ENCODE measurements at places on chromosomes 13 and 19.

DNA sequence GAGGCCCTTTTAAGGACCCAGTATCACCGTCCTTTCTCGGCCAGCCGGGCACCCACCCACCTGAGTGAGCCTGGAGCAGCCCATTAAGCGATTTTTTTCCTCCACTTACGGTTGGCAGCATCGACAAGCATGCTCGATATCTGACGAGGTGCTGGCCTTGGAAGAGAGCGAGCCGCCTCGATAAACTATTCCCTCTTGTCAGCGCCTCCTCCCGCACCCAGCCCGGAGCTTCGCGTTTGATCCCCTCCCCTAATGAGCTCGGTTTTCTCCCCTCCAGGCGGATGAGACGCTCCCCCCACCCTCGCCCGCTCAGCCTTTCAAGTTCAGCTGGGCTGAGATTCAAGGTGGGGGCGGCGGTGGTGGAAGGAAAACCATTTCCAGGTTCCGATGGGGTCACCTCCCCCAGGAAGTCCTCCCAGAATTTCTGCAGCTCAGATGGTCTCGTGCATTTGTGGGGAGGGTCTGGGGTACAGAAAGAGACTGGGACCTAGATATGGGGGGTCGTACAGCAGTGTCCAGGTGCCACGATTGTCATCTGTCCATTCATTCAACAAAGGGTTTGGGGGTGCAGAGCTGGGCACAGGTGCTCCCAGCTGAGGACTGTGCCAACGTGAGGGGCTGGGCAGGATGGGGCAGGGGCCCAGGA lies 18.9 kb upstream of the ONECUT3 start:
- DNase-seq, result no peak

DNA sequence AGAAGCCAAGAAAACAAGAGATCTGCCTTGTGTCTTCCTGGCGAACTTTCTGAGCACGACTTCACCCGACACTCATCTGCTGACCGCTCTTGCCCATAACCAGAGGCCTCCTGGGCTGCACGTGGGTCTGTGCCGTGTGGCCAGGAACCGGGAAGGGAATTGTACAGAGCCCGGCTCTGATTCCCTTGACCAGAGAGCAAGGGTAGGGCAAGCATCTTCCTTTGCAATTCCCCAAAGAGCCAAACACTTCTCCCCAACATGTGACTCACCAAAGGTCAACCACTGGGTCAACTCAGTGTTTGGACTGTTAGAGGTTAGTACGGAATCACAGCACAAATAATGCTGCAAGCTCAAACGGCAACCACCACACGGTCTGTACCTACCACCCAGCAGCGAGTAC lies 48.9 kb downstream of the KLF2 start:
- no peak for DNase-seq

DNA sequence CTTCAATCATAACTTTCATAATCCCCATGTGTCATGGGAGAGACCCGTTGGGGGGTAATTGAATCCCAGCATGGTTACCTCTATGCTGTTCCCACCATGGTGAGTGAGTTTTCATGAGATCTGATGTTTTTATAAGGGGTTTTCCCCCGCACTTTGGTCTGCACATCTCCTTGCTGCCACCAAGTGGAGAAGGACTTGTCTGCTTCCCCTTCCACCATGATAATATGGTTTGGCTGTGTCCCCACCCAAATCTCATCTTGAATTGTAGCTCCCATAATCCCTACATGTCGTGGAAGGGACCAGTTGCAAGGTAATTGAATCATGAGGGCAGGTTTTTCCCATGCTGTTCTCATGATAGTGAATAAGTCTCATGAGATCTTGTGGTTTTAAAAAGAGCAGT lies 524.9 kb downstream of the SLITRK5 start:
- no peak for DNase-seq

- no peak for DNase-seq
Measured at GRCh38 chr19:4870025-4870700, 2.7 kb upstream of the PLIN3 start.

- DNase-seq, result no peak
Measured at GRCh38 chr19:55442372-55442961, 633 bp downstream of the SHISA7 start.

GRCh38 chr19:1407528-1408299 lies at the start of gene DAZAP1:
Gene DAZAP1, plus strand, starts transcription at chr19:1407586. Its CDS starts 188 bp downstream, at chr19:1407774.
- peak; percentile 45 for DNase-seq

- DNase-seq, result no peak
Measured at GRCh38 chr13:39554371-39554770, 48.6 kb downstream of the LHFPL6 start.

DNA sequence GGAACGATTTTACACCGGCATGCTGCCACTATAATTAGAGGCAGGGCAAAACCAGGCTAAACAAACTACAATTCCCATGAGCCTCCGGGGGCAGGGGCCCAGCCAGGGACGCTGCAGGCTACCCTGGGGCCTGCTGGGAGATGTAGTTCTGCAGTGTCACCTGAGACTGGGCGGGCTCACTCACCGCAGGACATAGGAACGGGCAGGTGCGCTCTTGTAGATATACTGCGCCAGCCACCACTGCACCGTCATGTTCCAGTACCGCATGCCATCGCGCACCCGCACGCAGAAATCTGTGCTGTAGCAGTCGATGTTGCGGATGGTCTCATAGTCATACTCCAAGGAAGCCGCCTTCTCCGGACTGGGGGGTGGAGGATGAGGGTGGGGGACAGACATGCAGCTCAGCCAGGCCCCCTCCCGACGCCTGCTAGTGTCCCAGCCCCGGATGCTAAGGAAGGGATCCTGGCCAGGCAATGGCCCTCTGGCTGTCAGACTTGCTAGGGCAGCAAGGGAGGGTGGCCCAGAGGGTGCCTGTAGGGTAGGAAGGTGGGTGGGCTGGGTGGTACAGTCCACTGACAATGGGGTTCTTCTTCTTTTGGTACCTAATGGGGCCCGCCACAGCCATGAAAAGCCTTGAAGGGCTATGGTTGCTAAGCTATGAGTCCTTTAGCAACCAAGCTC lies 5.8 kb upstream of the TMC4 start:
- DNase-seq, result peak; percentile 57

GRCh38 chr13:26509491-26509890 lies 48.0 kb upstream of the WASF3 start:
- no peak for DNase-seq

DNA sequence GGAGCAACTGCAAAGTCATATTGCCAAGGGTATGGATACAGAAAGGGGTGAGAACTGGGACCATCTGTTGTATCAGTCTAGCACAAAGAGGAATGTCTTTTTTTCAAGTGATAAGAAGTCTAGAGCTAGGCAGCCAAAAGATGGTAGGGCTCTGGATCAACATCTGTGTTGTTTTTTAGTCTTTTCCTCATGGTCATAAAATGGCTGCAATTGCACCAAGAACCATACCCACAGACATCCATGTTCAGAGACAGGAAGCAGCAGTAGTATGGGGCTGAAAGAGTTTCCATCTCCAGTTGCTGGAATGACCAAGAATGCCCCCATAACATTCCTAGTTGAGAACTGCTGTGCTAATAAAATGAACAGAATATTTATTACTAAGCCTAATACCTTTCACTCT lies 25.6 kb downstream of the KCNC3 start:
- no peak for DNase-seq

GRCh38 chr13:42649141-42649540 lies 75.2 kb downstream of the TNFSF11 start:
- no peak for DNase-seq

- no peak for DNase-seq
Measured at GRCh38 chr13:19153782-19154450, 27.7 kb downstream of the TUBA3C start.

- no peak for DNase-seq
Measured at GRCh38 chr13:19961924-19962323, 3.4 kb downstream of the ZMYM2 start.

DNA sequence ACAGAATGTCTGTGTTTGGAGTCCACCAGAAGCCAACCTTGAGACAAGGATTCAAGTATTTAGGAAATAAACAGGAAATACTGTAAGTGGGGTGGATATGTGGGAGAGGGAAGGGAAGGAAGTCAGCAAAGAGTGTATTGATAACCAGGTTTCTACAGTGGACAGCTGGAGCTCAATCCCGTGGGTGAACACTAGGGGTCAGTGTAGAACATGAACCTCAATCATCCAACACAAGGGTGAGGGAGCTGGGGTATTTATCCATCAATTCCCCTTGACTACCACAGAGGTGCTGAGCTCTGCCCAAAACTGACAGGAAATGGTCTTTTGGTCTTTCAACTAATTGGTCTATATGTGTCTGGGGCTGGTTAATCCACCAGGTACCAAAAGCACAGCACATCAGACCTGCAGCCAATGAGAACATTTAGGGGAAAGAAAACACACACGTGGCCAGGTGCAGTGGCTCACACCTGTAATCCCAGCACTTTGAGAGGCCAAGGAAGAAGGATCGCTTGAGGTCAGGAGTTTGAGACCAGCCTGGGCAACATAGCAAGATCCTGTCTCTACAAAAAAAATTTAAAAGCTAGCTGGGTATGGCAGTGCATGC lies 5.6 kb upstream of the SYDE1 start:
- peak; percentile 61 for DNase-seq

DNA sequence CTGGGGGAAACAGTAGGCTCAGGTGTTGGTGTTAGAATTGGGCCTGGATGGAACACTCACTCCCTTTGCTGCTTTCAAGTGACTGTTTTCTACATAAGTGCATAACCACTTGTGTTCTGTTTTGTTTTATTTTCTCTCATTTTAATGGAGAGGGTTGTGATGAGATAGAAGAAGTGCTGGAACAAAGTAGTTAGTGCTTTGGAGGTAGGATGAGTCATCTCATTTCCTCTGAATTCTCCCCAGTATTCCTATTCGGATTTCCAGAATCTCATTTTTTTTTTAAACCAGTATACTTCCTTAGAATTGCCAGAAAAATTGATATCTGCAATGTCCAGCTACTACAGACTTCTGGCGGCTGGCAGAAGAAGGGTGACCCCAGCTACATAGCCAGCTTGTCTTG lies 575.9 kb downstream of the MYO16 start:
- DNase-seq, result no peak

- DNase-seq, result no peak
Measured at GRCh38 chr13:81377921-81378320, 1037.0 kb upstream of the SPRY2 start.

- DNase-seq, result no peak
Measured at GRCh38 chr13:75550159-75550567, 572 bp downstream of the UCHL3 start.

DNA sequence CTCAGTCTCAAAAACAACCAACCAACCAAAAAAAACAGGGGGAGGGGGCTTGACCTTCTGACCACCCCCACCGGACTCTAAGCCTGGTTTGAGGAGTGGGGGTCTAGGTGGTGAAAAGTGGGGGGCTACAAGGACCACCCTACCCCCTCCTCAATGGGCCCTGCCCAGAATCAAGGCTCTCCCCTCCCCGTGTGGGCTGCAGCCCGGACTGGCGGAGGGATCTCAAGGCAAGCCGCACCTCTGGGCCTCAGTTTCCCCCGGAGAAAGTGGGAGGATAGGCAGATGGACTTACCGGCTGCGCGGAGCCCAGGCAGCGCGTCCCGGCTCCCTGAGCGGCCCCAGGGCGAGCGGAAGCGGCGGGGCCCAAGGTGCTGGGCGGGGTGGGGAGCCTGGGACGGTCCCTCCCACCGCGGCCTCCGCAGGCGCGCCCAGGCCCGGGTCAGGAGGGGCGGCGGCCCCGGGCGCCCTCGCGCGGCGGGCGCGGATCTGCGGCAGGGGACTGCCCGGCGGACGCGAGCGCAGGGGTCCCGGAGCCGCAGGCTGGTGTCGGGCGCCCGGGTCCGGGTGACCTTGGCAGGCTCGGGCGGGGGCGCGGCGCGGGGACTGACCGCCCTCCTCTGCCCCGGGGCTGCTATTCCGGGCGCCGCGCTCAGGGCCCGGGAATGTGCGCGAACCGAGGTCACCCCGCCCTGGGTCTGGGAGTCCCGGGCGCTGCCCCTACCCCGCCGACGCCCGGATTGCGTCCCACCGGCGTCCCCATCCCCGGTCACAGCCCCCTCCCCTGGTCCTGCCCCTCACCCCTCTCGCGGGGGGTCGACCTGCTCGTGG lies at the start of gene ADAMTSL5:
TSS of gene ADAMTSL5 (minus strand) at position 349 of the 828 bp plus-strand sequence. CDS start 2,076 bp downstream, outside the sequence.
- peak; percentile 67 for DNase-seq

- peak; percentile 65 for DNase-seq
Measured at GRCh38 chr13:32737111-32737571, 150.9 kb downstream of the PDS5B start.

- no peak for DNase-seq
Measured at GRCh38 chr13:40580566-40581276, 85.7 kb downstream of the FOXO1 start.

- DNase-seq, result no peak
Measured at GRCh38 chr13:109412283-109412901, 374.0 kb downstream of the IRS2 start.

DNA sequence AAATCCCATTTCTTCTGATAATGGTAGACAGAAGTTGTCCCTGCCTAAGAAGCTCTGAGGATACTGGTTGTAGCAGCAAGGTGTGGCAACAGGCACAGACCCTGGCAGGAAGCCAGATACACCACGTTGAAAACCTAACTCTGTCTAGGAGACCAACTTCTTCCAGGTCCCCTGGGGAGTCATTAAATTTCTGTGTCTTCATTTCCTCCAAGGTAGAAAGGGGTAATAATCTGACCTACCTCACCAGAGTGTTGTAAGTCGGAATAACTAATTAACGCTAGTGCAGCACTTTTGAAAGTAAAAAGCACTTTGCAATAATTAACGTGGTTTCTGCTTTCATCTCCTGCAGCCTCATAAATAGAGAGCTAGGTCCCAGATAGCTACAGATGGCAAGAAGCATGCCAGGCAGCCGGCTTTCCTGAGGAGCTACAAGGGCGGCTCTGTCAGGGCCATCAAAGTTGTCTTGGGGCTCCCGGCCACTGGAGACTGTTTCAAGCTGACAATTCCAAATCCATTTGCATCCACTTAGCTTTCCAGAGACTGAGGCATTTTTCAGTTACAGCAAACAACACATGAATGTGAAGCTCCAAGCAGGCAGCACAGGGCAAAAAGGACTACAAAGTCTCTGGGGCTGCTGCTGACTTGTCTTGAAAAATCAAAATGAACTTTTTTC lies 176.2 kb downstream of the FOXO1 start:
- DNase-seq, result peak; percentile 55

DNA sequence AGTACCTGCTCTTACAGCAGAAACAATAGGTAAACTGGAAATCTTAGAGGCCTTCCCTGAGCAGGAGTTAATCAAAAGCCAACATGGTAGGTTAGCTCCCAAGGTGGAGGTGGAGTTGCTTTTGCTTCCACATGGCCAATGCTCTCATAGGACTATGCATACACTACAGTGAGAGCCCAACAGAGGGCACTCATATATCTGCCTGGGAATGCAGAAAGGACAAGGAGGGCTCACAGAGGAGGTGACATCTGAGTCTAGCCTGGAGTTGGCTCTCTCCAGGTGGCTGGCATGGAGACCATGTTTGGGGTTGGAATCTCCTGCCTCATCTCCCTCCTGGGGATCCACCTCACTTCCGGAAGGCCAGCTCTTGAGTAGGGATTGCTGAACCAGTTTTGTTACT lies 34.6 kb downstream of the ATP8A2 start:
- DNase-seq, result no peak

DNA sequence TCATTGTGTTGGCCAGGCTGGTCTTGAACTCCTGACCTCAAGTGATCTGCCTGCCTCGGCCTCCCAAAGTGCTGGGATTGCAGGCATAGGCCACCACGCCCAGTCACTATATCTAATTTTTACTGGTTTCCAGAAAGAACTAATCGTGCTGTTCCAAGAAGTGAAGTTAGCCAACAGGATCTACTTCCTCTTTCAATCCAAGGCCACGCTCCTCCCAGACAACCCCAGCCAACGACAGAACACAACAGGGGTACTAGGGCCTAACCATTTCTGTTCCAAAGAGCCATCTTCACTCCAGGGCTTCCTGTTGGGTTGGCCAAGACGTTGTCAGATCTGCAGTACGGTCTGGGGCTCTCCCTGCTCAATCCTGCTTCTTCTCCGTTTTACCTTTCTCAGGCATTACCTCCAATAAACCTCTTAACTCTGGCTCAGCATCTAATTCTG lies 7.0 kb upstream of the LSM14A start:
- no peak for DNase-seq
